Chondrocyte (in vitro differentiated cells): ENCODE measurements at places on chromosomes 5 and 9. TPM values are rescaled to one million over a fixed set of nuclear protein-coding genes. Genes with fewer than 3 reads are reported as not detected.

The FLT4 gene
- total RNA-seq: 0.10 to 0.31 TPM (median 0.29 TPM) in 3 replicates

GRCh38 chr5:134526483-134527155 is 1.1 kb downstream of the JADE2 start:
- DNase-seq: no peak

GRCh38 chr9:92794426-92794825 is 29.8 kb upstream of the BICD2 start:
- no peak for DNase-seq

The MZB1 gene
- not detected in 3 replicates for total RNA-seq
